Fibroblast of the aortic adventitia (primary cell): ENCODE measurements at places on chromosomes 3 and 15. TPM values are rescaled to one million over a fixed set of nuclear protein-coding genes. Genes with fewer than 3 reads are reported as not detected.

CYP8B1 gene
- total RNA-seq = not detected in 2 replicates

CIDEC gene
- total RNA-seq = not detected in 2 replicates

DUOXA2 gene
- total RNA-seq = not detected in 2 replicates

TLR9 gene
- total RNA-seq = not detected in 2 replicates

PLSCR4 gene
- 28.3 and 46.3 TPM in 2 replicates for total RNA-seq

CADM2 gene
- 2.2 TPM in 1 of 2 replicates, not detected in the other for total RNA-seq

ANKRD63 gene
- total RNA-seq = not detected in 2 replicates

SLCO2A1 gene
- under 0.01 and 0.16 TPM in 2 replicates for total RNA-seq

GOLGA8S gene
- under 0.01 TPM in 1 of 2 replicates, not detected in the other for total RNA-seq

TRIM42 gene
- total RNA-seq = not detected in 2 replicates

LYSMD2 gene
- total RNA-seq = 3.1 and 7.6 TPM in 2 replicates

EPHB3 gene
- 2.5 and 4.7 TPM in 2 replicates for total RNA-seq

FBXW12 gene
- 0.27 TPM in 1 of 2 replicates, not detected in the other for total RNA-seq

IGSF10 gene
- total RNA-seq = 8.0 and 47.6 TPM in 2 replicates

GLDN gene
- total RNA-seq = 0.49 and 13.3 TPM in 2 replicates

USP19 gene
- total RNA-seq = 23.7 and 36.0 TPM in 2 replicates

CSK gene
- 8.0 and 28.1 TPM in 2 replicates for total RNA-seq

GABRB3 gene
- total RNA-seq = 0.81 and 2.2 TPM in 2 replicates

ACKR4 gene
- total RNA-seq = 11.4 and 175 TPM in 2 replicates

ZBTB11 gene
- total RNA-seq = 21.4 and 23.1 TPM in 2 replicates

CCDC39 gene
- total RNA-seq = 0.27 and 8.1 TPM in 2 replicates

HEXA gene
- 89.0 and 210 TPM in 2 replicates for total RNA-seq

SIDT1 gene
- not detected in 2 replicates for total RNA-seq

RAB6B gene
- 0.36 and 0.49 TPM in 2 replicates for total RNA-seq
